Aorta (tissue), 5 donors: ENCODE measurements at places on chromosomes 4 and X. TPM values are rescaled to one million over a fixed set of nuclear protein-coding genes. Genes with fewer than 3 reads are reported as not detected.

SASH3 gene
- total RNA-seq = 12.7 TPM

KLHL13 gene
- total RNA-seq = 6.8 TPM

SLAIN2 gene
- 107 TPM for total RNA-seq

FOXR2 gene
- not detected for total RNA-seq

PPP2R2C gene
- total RNA-seq = 0.65 TPM

TRO gene
- 13.5 TPM for total RNA-seq

NCAPG gene
- total RNA-seq = 0.78 TPM

RBM47 gene
- 33.5 TPM for total RNA-seq

ABLIM2 gene
- 20.2 TPM for total RNA-seq

EVC2 gene
- total RNA-seq = 12.2 TPM

BMP3 gene
- total RNA-seq = 0.19 TPM

CLCN4 gene
- total RNA-seq = 3.8 TPM

C1GALT1C1 gene
- 19.0 TPM for total RNA-seq
